Natural killer cell (primary cell): ENCODE measurements at places on chromosomes 7 and 10. TPM values are rescaled to one million over a fixed set of nuclear protein-coding genes. Genes with fewer than 3 reads are reported as not detected.

The PTF1A gene
- total RNA-seq = not detected

The CARD11 gene
- total RNA-seq = 196 TPM

The HECTD2 gene
- total RNA-seq = 1.1 TPM

The IL6 gene
- 1.7 TPM for total RNA-seq

The FRAT1 gene
- 45.0 TPM for total RNA-seq

The INA gene
- not detected for total RNA-seq

The NPC1L1 gene
- 0.16 TPM for total RNA-seq

The LRGUK gene
- 1.7 TPM for total RNA-seq

The ACTL6B gene
- total RNA-seq = not detected
